COLO829 (cell line): ENCODE measurements at places on chromosomes 12 and 14.
A peak's percentile ranks its signal among the peaks of the same experiment; 100 is the strongest.

DNA sequence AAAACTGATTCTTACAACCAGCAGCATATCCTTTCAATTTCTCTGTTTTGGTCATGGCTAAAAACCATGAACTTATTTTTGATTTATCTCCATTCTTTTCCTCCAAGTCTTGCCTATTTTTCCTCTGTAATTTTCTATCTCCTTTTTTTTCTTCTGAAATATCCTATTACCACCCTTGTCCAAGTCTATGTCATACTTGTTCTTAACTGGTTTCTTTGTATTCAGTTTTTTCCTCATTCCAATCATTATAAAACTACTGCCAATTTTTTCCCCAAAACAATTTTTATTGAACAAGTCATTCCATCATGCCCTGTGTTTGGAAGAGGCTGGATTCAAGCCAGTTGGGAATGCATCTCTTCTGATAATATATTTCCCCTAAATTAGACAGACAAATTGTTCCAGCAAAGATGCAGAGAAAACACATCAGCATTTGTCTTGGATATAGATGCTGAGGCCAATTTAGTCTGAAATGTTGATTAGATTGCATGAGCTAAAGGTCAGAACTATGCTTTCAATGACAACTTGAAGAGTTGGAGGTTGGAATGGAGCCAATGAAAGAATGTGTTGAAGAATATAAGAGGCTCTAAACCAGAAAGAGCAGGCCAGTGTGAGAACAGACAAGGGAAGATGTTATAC lies 30.7 kb downstream of the OTOGL start:
- DNase-seq: peak; percentile 22

DNA sequence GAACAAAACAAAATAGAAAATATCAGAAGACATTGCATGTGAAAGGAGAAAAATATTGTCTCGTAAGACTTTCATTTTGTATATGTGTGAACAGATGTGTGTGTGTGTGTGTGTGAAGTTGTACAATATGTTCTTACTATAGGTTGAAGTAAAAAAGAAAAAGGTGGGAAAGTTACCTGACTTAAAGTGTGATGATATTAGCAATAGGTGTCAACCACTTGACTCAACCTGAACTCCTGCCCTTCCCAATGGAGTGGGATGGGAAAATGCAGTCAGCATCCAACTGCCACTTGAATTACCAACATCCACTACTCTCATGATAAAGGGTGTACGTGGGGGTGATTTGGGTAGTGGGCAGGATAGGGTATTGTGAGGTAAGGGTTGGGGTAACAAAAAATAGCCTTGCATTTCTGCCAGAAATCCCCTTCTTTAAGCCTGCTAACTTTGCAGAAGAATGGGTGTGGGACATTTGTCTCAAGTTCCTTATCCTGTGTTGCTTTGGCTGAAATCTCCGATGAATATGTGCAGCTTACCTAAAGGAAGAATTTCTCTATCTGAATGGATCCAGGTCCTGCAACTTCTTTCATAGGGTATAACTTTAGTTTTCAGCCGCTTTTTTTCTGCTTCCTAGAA lies 181.6 kb downstream of the CHST11 start:
- no peak for DNase-seq

GRCh38 chr14:77077040-77077439 lies 21.0 kb upstream of the CIPC start:
- no peak for DNase-seq

GRCh38 chr12:61879229-61879628 lies 381.0 kb upstream of the USP15 start:
- no peak for DNase-seq

DNA sequence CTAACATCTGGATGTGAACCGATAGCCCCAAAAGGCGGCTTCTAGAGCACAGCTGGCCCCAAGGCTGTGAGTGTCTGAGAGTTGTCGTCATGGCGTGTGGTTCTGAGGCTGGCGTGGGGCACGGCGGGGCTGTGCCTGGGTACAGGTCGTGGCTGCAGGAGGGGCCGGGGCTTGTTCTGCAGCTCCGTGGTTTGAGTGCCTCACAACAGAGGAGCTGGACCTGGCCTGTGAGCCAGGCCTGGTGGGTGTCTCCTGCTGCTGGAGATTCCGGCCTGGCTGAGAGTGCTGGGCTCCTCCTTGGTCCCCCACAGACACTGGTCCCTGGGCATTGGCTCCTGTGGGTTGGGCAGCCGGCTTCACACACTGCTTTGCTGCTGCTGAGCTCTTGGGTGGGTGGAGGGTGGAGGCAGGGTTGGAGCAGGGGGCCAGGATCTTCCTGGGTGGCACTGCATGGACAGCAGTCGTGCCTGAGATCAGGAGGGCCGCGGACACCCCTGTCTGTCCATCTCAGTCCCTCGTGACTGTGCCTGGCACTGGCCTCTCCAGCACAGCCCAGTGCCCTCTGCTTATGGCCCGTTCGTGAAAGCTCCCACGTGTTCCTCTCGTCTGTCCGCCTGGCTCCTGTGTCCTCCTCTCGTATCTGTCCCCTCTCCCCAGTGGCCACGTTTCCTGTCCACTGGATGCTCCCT lies 31.8 kb upstream of the TEX22 start:
- no peak for DNase-seq

DNA sequence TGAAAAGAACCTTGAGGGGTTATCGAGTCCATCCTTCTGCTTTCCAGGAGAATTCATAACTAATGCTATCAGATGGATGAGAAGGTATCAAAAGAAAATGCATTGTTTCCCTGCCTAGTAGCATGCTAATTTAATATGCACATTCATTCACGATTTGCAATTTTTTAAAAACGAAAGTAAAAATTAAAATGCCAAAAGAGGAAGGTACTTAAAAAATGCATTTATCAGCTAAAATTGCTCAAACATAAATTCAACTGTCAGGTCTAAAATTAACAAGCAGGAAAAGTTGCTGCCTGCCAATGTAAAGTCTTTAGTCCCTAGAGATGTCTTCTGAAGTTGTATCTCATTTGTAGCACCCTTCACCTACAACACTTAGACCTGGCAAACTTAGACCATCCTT lies 7.9 kb downstream of the ATF7 start:
- no peak for DNase-seq

DNA sequence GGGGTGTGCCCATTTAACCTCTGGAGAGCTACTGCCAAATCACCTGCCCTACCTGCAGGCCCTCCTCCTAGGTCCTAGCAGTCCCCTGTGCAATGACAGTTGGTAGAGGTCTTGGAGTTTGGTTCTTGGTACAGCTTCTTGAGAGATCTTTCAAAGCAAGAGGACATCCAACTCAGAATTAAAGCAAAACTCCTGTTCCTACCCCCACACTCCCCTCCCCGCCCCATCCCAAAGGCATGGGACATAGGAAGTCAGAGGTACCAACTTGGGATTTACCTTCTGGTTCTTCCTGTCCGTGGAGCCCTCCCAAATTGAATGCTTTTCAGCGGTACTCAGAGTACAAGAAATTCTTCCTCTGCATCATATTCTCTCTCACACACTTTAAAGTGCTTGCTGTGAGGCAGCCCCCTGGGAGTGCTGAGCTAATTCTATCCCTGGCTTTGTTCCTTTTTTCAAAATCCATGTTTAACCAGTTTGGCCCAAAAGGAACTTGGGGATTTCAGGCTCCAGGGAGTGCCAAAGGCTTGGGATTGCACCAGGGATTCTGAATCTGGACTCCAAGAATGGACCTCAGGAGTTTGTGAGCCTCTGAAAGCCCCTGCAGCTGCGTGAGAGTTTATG lies 40.8 kb downstream of the GALNT16 start:
- no peak for DNase-seq

DNA sequence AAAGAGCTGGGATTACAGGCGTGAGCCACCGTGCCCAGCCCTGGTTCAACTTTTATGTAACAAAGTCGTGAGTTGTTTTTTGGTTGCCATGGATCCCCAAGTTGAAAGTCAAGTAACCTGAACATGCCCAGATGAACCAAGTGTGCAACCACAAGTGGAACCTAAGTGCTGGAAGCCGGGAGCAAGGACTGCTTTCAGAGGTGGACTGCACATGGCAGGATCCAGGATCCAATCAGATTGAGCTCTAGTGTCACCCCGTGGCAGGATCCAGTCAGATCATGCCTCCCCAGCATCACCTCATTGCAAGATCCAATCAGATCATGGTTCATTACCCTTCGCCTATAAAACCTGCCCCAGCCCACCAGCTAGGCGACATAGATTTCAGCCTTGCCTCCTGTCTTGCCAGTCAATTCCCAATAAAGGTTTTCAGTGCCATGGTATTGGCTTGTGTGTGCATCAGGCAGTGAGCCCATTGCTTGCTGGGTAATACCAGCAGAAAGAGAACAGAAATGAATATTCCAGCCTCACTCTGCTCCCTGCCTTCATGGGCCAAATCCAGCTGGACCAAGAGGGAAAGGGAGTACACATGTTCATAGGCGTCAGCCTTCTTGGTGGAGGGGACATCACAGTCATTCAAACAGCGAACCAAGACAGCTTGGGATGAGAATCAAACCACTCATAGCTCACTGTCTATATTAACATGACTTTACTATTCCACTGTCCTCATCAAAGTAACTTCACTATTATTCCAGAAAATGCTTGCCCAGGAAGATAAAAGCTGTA lies 43.6 kb upstream of the VASH1 start:
- DNase-seq: no peak

DNA sequence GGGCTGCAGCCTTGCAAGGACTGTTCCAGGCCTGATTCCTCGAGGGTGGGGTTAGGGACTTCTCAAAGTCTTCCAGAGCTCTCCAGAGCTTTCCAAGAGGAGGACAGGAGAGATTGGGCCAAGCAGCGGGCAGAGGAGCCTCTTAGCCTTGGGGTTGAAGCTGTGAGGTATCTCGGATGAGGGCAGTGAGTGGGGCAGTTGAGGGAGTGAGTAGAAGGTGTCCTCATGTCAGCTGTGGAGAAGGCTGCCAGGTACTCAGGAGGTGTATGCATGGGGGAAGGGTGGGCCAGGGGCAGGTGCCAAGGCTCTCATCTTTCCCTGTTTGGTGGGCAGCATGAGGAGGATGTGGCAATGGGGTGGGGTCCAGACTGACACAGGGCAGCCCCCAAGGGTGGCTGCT lies 7.7 kb downstream of the KRT83 start:
- DNase-seq: no peak

GRCh38 chr12:47885566-47885965 lies 19.2 kb downstream of the VDR start:
- DNase-seq: no peak
